ENCODE measurements at places on chromosomes 5 and 9.

- DNase-seq, result peak; percentile 13
These were observed at the start of gene NREP for GRCh38 chr5:111756581-111757354. Gene NREP, minus strand, starts transcription at chr5:111757194. Its CDS starts 1,422 bp downstream, at chr5:111755772.

GRCh38 chr9:114159691-114160090 is 4.4 kb downstream of the COL27A1 start:
- DNase-seq, result no peak

- no peak for DNase-seq
These were observed 105.3 kb upstream of the RETREG1 start for GRCh38 chr5:16722097-16722495.

DNA sequence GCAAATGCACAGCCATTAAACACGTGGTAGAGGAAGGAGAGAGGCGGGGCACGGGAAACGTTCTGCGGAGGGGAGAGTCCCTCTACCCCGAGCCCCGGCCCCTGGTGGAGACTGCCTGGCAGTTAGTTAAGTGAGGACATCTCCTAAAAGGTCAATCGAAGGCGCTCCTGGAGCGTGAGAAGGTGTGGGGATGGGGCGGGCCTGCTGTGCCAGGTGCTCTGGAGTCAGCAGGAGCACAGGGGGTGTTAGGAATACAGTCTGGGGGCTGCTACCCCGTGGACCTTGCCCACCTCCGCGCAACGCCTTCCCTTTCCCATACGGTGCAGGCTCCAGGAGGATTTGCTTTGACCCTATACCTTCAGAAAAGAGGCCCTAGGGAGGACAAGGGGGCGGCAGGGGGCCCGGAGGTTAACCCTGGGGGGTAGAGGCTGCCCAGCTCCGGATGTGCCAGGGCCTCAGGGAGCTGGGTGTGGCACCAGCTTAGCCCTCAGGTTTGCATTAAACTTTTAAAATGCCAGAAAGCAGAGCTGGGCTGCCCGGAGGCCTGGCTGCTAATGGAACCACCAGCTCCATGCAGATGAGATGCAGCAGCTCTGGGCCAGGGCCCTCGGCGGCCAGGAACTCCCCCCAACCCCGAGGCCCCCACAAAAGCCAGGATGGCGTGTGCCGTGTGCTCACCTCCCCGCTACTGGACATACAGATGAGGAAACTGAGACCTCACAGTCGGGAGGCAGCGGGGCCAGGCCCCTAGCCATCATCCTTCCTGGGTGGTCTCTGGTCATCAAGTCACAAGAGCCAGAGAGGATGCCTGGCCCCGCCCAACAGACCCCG is 39.2 kb downstream of the NACC2 start:
- DNase-seq, result no peak

DNA sequence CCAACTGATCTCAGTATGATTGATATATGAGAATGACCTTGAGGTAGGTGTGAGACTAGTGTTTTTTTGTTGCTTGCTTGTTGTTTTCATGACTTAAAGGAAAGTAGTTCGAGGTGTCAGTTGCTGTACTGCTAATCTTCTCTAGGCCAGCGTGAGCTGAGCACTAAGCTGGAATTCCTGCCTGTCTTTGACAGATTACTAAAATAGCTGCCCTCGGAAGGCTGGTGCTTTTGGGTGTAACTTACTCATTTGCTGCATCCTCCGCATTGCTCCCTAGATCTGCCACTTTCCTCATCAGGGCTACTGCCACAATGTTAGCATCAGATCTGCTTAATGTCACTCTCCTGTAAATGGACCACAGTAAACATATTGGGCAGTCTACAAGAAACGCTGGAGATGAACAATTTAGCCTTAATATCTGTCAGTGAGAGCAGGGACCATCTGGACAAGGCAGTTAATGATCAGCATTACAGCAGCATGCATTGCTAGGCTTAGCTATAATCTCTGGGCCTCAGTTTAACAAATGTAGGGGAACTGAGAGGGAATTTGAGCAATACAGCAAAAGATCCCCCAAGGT is 106.6 kb upstream of the CDH6 start:
- no peak for DNase-seq

DNA sequence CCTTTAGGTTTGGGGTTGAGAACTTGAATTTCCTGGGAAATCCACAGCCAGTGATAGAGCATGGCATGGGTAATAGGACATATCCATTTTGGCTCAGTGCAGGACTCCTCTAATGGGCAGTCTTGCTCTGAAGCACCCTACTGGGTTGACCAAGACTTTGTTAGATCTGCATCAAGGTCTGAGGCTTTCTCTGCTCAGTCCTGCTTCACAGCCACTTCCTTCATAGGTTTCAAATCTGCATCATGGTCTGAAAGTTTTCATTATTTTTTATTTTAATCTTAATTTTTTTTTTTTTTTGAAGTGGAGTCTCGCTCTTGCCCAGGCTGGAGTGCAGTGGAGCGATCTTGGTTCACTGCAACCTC is 36.5 kb downstream of the KIF2A start:
- DNase-seq, result no peak

- DNase-seq, result no peak
These were observed 22.5 kb downstream of the C5orf22 start for GRCh38 chr5:31554552-31554951.

All from GM10248 (cell line).